ENCODE measurements at places on chromosomes 4 and X. TPM values are rescaled to one million over a fixed set of nuclear protein-coding genes. Genes with fewer than 3 reads are reported as not detected.
A peak's percentile ranks its signal among the peaks of the same experiment; 100 is the strongest.

GRCh38 chr4:17721496-17722355 lies 59.7 kb downstream of the FAM184B start:
- peak; percentile 1 for DNase-seq
- no peaks in the 10 kb centered on the region for H3K27me3 ChIP-seq

- H3K27me3 ChIP-seq = no peaks in the 10 kb centered on the region
- no peak overlapping the region for H3K4me3 ChIP-seq
- H3K4me1 ChIP-seq = peaks cover 10% of the 10 kb centered on the region
- peak; percentile 68 for DNase-seq
- peak overlapping the region; percentile 64 for H3K27ac ChIP-seq
- H3K36me3 ChIP-seq = no peaks in the 10 kb centered on the region
Measured at GRCh38 chr4:145679520-145679919, 426 bp upstream of the C4orf51 start.

DNA sequence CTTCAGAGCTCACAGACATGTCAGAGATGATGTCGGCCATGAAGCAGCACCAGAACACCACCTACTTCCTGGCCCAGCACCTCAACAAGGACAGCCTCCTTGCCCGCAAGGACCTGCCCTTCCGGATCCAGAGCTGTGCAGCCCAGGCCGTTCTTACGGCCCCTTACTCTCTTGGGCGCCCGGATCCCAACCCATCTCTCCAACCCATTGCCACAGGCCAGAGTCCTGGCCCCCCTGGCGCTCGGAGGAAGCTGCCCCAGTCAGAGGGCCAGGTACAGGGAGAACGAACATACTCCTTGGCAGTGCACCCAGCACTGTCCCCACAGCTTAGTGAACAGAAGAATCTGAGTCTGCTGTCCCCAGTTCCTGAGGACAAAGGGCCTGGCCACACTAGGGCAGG lies 27.9 kb upstream of the PRPS1 start:
- H3K4me1 ChIP-seq = no peaks in the 10 kb centered on the region
- peaks cover 12% of the 10 kb centered on the region for H3K27me3 ChIP-seq
- no peak overlapping the region for H3K4me3 ChIP-seq
- DNase-seq = no peak

DNA sequence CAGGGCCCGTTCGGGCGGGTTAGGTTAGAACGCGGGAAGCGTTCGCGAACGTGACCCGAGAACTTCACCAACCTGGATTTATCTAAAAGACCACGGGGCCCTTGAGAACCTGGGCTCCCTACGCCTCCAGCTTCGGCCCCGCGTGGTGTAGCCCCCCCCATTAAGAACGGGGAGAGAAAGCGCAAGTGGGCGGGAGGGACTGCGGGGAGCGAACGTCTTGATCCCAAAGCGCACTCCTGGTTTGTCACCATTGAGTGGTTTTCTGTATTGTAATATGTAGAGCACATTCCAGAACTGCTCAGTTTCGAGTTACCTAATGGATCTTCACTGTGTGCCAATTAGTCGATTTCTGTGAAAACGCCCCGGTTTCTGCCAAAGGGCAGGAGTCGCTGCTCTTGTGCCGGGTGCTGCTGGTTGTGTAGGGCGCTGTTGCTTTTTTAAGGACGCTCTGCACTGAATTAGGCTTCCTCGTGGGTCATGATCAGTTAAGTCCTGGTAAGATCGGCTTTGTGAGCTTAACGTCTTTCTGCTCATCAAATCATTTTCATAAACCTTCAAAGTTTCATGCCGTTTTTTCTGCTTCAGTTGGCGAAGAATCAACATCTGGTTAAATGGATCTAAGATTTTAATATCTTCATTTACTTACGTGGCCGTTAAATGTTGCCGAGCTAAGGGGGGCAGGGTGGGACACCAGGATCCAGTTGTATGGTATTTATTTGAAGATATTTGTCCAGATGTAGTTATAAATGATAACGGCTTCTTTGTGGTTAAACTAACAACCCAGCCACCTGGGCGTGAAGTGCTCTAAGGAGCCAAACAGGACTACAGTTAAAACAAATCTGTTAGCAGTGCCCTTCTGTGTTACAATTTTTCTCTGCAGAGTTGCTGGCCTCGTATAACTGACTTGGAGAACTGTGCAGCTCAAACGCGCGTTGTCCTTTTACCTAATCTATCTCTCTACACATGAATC lies 809 bp downstream of the MND1 start:
- H3K4me1 ChIP-seq = no peaks in the 10 kb centered on the region
- H3K27ac ChIP-seq = no peak overlapping the region
- peak; percentile 73 for DNase-seq
- peak overlapping the region; percentile 78 for H3K4me3 ChIP-seq

Gene ATP1B4
- not detected for total RNA-seq

Gene AVPR2
- 0.98 TPM for total RNA-seq

Gene PPP1R2C
- total RNA-seq = not detected

Gene SHOX
- not detected for total RNA-seq

Measured in lung (tissue), 17 donors.